M059J (cell line): ENCODE measurements at places on chromosomes 6 and 20.

DNA sequence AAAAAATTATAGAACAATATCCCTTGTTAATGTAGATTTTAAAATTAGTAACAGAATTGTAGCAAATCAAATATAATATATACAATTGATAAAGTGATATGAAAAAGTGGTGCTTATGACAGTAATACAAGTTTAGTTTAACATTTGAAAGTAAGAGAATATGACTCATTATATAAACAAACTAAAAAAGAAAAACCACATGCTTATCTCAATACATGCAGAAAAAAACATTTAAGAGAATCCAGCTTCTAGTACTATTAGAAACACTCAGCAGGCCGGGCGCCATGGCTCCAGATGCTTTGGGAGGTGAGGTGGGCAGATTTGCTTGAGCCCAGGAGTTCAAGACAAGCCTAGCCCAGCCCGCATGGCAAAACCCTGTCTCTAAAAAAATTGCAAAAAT, 60.7 kb upstream of the LAMA2 start:
- peak; percentile 61 for DNase-seq

DNA sequence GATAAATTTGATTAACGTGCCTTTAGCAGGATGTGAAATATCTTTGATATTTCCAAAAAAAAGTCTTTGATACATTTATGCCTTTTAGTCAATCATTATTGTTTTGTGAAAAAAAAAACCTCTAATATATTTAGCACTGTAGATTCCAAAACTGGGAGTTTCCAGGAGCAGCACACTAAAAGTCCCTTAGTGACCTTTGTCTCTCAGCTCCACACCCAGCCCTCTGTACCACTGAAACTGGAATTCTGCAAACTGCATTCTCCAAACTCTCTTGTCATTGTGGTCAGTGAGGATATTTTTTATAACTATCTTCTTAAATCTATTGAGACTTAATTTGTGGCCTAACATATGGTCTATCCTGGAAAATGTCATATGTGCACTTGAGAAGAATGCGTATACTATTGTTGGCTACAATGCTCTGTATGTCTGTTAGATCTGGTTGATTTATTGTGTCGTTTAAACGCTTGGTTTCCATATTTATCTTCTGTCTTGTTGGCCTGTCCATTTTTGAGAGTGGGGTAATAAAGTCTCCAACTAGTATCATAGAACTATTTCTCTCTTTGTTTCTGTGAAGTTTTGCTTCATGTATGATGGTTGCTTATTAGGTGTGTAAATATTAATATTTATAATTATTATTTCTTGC, 73.2 kb upstream of the CNKSR3 start:
- no peak for DNase-seq

GRCh38 chr6:37919417-37920157, 100.1 kb downstream of the ZFAND3 start:
- peak; percentile 54 for DNase-seq

GRCh38 chr20:56995635-56996075, 270.8 kb downstream of the BMP7 start:
- DNase-seq, result no peak

DNA sequence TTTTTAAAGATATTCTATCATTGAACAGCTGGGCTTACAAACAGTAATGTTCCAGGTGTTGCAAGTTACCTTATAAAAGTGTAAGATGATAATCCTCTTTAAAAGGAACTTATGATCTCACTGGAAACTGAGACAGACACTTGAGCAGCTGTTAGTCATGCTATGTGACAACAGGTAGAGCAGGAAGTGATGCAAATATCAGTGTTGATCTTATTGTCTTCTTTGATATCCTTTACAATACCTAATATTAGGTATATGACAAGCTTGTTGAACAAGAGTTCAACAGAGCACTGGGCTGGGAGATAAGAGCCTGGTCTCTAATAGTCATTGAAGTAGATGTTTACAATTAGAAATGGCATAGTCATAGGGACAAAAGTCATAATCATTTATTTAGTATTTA, 150.0 kb downstream of the UBE3D start:
- no peak for DNase-seq

DNA sequence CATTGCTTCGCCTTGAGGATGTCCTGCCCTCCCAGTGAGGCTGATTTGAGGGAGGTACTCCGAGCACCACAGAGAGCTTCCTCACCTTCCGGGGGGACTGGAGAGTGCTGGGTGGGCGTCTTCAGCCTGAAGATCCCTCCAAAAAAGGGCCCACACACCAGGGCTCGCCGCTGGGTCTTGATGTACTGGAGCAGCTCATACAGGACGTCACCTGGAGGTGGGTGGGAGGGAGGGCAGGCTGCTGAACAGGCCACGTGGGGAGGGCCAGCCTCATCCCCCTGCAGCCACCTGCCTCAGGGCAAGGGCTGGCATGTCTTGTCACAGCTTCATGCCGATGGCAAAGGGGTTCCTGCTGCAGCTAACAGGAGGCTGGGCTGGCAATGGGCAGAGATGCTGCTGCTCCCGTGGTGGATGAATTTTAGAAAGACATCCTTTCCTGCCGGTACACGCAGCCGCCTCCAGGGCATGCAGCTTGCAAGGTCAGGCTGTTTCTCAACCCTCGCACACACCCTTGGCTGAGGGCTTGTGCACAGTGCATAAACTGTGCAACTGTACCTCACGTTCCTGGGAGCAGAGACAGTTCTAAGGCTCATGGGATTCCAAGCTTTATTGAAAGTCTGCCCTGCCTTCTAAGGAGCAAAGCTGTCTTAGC, 14.0 kb downstream of the ETV7 start:
- DNase-seq, result peak; percentile 37

DNA sequence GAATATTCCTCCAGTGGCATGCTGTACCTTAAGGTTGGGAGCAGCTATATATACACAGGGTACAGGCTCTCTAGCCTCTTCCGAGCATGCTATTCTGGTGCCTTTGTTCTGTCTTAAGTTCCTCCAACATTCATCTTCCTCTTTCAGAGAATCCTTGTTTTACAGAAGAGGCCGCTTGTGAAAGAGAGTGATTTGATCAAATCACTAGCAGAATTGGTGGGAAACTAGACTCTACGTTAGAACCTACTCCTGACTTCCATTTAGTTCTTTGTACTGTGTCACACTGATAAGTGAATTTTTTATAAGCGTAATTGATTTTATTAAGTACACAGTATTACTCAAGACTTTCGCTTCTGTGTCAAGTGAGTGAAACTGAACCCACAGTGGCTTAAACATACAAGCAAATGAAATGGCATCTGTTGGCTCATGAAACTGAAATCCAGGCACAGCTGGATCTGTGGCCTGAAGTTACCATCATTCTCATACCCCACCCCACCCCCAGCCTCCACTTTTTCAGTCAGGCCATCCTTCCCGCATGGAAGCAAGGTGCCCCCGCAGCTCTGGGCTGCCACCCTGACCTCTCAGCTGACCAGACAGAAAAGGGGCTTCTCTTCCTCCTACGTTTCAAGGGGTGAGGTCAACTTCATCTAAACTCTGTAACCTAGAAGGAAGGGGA, 102.3 kb downstream of the RPP40 start:
- no peak for DNase-seq
